Heart right ventricle (tissue), 16 donors: ENCODE measurements at places on chromosomes 11 and 22. TPM values are rescaled to one million over a fixed set of nuclear protein-coding genes. Genes with fewer than 3 reads are reported as not detected.

- H3K27me3 ChIP-seq: no peaks in the 10 kb centered on the region
- H3K4me3 ChIP-seq: no peak overlapping the region
- no peaks in the 10 kb centered on the region for H3K4me1 ChIP-seq
- no peak for DNase-seq
- no peak overlapping the region for H3K27ac ChIP-seq
- H3K36me3 ChIP-seq: no peaks in the 10 kb centered on the region
These were observed 36.1 kb downstream of the MMP20 start for GRCh38 chr11:102589047-102589459.

GRCh38 chr11:12968826-12969225 is 40.3 kb upstream of the RASSF10 start:
- no peak for DNase-seq
- H3K27ac ChIP-seq: no peak overlapping the region
- no peaks in the 10 kb centered on the region for H3K36me3 ChIP-seq
- H3K27me3 ChIP-seq: no peaks in the 10 kb centered on the region
- H3K4me1 ChIP-seq: no peaks in the 10 kb centered on the region

DNA sequence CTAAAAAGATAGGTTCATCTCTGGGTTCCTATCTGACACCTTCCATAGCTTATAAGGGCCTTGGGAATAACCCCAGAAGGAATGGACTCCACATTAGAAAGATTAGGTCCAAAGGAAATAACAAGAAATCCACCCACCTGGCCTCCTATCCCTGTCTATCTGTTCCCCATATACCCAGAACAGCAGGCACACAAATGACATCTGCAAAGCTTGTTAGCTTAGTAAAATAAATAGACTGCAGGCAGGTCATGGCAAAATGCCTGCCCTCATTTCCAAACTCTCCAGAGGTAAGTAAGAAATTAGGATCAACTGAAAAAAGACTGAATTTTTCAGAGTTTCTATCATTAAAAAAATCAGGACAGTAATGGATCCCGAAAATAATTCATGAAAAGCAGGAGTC is 489.5 kb downstream of the DLG2 start:
- H3K36me3 ChIP-seq: no peaks in the 10 kb centered on the region
- H3K4me3 ChIP-seq: no peak overlapping the region

- DNase-seq: no peak
- no peak overlapping the region for H3K4me3 ChIP-seq
- no peaks in the 10 kb centered on the region for H3K4me1 ChIP-seq
- no peaks in the 10 kb centered on the region for H3K27me3 ChIP-seq
- H3K36me3 ChIP-seq: peaks cover 4% of the 10 kb centered on the region
These were observed 73.3 kb downstream of the PARVB start for GRCh38 chr22:44097263-44098020.

- no peak overlapping the region for H3K27ac ChIP-seq
- no peaks in the 10 kb centered on the region for H3K27me3 ChIP-seq
- no peaks in the 10 kb centered on the region for H3K36me3 ChIP-seq
- no peak overlapping the region for H3K4me3 ChIP-seq
These were observed 760.6 kb downstream of the OPCML start for GRCh38 chr11:132771746-132772145.

- no peak for DNase-seq
- no peak overlapping the region for H3K27ac ChIP-seq
- H3K4me1 ChIP-seq: no peaks in the 10 kb centered on the region
- no peaks in the 10 kb centered on the region for H3K36me3 ChIP-seq
- no peaks in the 10 kb centered on the region for H3K27me3 ChIP-seq
- H3K4me3 ChIP-seq: no peak overlapping the region
These were observed 23.3 kb downstream of the P4HA3 start for GRCh38 chr11:74288161-74288560.

The CATSPER1 gene
- total RNA-seq: not detected
